ENCODE measurements at places on chromosomes 2 and 18. TPM values are rescaled to one million over a fixed set of nuclear protein-coding genes. Genes with fewer than 3 reads are reported as not detected.

The SMYD1 gene
- 0.41 TPM for polyA plus RNA-seq

The DLGAP1 gene
- polyA plus RNA-seq = 1.8 TPM

The FAM117B gene
- 18.8 TPM for polyA plus RNA-seq

The FAM237A gene
- polyA plus RNA-seq = not detected
